ENCODE measurements at places on chromosomes 5 and 9. TPM values are rescaled to one million over a fixed set of nuclear protein-coding genes. Genes with fewer than 3 reads are reported as not detected.

DNA sequence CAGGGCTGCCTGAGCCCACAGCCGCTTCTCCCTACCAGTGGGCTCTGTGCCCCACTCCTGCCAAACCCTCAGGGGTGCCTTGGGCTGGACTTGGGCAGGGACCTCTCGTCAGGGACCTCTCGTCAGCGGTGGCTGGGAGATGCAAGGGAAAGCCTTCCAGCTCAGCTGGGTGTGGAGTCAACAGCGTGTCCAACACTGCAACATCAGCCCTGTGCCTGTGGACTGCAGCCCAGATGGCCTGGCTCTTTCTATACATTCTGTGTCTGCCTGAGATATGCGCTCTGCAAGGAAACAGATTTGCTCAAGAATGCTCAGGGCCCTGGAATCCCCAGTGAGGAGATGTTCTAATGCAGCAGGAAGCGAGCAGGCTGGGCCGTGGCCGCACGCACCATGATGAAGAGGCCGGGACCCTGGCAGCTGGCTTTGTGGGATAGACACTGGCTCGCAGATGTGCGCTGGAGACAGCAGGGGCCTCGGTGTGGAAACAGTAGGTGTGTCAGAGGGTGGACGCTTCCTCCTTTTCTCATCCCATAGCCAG lies 85.0 kb upstream of the COL5A1 start:
- DNase-seq: peak; percentile 48

DNA sequence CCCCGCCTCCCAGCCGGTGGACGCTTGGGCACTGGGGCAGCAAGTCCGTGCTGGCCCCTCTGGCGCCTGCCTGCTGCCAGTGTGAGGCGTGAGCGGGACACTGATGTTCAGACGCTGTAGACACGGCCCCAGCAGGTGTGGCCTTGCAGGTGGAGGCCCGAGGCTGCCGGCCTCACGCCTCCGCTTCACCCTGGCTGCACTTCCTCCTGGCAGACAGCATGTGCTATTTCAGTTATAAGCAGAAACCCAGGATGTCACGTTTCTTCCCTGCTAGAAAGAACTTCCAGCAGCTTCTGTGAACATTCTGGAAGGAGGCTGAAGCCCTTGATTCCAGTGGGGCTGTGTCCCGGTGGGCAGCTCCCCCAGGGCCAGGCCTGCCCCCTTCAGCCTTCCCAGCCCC lies 114.8 kb upstream of the FCN2 start:
- DNase-seq: no peak

LAMC3 gene
- total RNA-seq: 0.03 TPM

- DNase-seq: no peak
Measured at GRCh38 chr5:10502130-10502529, 60.5 kb downstream of the ROPN1L start.

DNA sequence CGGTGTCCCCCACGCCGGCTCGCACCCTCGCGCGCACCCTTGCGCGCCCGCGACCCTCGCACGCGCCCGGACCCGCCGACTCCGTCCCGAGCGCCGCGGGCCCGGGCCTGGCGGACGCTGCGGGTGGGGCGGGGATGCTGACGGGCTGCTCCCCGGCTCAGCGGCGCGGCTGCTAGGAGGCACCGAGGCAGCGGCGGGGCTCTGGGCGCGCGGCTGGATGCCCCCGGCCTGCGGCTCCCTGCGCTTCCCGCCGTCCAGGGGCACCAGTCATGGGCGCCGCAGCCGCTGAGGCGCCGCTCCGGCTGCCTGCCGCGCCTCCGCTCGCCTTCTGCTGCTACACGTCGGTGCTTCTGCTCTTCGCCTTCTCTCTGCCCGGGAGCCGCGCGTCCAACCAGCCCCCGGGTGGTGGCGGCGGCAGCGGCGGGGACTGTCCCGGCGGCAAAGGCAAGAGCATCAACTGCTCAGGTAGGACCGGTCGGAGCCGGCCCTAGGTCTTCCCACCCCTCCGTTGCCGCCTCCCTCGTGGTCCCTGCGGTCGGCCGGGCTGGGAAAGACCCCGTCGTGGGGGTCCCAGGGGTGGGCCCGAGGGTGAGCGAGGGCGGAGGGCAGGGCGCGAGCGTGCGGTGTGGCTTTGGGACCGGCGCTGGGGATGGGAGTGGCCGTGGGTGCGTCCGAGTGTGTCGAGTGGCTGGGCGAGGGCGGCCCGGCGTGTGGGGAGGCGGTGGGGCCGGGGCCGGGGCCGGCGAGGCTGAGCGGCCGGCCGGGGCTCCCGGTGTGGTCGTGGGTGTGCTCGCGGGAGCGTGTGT lies 530 bp downstream of the TMEFF1 start:
- DNase-seq: no peak

- DNase-seq: no peak
Measured at GRCh38 chr9:28866951-28867350, 1293.7 kb upstream of the C9orf72 start.

TLX3 gene
- total RNA-seq: not detected

DNA sequence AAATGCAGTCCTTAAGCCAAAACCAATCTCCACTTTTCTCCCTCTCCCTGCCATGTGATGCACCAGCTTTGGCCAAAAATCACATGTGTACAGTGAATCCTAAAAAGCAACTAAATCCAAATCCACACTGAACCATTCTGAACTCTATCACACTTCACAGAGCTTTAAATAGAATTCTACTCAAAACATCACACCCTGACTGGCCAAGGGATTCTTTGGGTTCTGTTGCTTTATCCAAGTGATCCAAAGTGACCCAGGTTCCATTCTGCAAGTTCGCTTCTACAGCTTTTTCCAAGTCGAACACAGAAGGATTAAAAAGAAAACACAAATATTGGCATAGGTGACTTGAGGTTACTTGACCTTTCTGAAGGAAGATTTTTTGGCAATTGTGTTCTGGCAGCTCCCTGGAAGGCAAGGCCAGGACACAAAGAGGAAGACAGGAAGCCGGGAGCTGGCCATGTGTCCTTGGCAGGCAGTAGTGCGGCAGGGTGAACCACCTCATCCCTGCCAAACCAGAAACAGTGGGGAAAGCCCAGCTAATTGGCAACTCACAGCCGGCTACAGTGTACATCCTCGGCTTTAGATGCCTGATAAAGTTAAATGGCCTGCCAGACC lies 115.0 kb downstream of the NFIB start:
- DNase-seq: peak; percentile 84

STRBP gene
- total RNA-seq: 20.3 TPM

DNA sequence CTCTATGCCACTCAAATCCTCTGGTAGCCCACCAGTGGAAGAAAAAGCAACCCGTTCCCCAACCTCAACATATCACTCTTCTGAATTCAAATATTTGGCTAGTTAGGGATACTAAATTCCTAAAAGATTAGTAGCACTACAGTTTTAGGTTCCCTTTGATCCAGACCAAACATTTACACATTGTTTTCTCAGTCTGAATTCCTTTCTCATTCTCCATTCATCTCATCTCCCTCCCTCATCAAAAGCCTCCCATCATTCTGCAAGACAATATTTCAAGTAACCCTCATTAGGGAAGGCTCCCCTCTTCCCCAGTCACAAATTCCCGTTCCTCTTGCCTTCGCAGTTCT lies 26.3 kb downstream of the ADAM19 start:
- no peak for DNase-seq

ANKRD34B gene
- not detected for total RNA-seq

GRCh38 chr5:103177543-103177942 lies 57.4 kb downstream of the PPIP5K2 start:
- no peak for DNase-seq

- DNase-seq: no peak
Measured at GRCh38 chr5:107365320-107366109, 305.2 kb downstream of the EFNA5 start.

S100Z gene
- not detected for total RNA-seq

GRCh38 chr9:96186591-96187011 lies 115.4 kb downstream of the HSD17B3 start:
- no peak for DNase-seq

- no peak for DNase-seq
Measured at GRCh38 chr9:108467653-108468324, 388.0 kb downstream of the ACTL7B start.

GRCh38 chr5:168471785-168472184 lies 14.5 kb upstream of the RARS1 start:
- DNase-seq: no peak

- DNase-seq: no peak
Measured at GRCh38 chr5:110790673-110791072, 51.9 kb downstream of the SLC25A46 start.

- DNase-seq: no peak
Measured at GRCh38 chr5:39323542-39323941, 40.8 kb downstream of the C9 start.

GRCh38 chr5:133868946-133869518 lies 99.4 kb downstream of the C5orf15 start:
- peak; percentile 85 for DNase-seq

DNA sequence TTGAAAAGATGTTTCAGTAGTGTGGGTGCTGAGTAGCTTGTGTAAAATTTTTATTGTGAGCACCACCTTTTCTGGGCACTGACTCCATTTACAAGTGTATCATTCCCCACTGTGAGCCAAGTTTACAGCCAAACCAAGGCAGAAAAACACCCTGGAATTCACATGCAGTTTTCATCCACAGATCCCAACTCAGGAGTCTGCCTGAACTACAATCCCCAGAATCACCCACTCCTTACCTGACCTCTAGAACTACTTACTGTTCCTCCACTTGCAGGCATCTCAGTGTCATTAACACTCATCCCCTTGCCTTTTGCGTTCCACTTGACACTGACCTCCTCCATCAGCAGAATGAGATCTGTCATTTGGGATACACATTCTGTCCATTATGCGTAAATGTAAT lies 2042.6 kb upstream of the CDH6 start:
- DNase-seq: no peak

DNA sequence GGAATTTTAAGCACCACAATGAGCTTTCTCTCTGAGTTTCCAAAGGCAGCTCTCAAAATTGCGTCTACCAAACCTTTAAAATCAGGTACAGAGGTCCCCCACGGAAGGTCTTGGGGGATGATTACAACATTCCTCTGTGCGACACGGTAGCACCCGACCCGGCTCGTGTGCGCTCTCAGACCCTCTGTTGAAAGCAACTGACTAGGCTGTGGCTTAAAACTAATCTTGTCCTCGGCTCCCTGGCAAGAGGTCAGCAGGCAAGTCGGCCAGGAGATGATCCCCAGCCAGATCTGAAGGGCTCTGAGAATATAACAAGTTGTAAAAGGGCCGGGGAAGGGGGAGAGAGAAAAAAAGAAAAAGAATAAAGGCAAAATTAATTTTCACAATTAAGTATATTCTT lies 92.6 kb upstream of the LMX1B start:
- no peak for DNase-seq

GRCh38 chr9:93203026-93203717 lies 19.2 kb downstream of the WNK2 start:
- peak; percentile 27 for DNase-seq

ZDHHC11 gene
- total RNA-seq: 55.6 TPM

NOXA1 gene
- total RNA-seq: 1.7 TPM

DNA sequence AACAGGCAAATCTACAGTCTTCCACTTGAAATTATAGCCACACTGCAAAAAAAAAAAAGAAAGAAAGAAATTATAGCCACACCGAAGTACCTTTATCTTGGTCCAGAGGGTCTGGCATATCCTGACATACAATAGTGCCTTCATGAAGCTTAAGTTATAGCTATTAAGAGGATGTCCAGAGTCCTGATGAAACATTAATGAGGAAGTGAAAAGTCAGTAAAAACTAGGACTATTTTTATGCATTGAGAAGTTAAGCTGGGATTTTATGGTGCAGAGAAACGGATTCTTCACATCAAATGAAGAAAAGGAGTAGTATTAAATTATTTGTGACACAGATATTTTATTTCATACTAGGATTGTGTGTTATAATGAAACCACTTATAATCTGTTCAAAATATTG lies 123.9 kb downstream of the SV2C start:
- no peak for DNase-seq

FCN2 gene
- total RNA-seq: 0.30 TPM

DNA sequence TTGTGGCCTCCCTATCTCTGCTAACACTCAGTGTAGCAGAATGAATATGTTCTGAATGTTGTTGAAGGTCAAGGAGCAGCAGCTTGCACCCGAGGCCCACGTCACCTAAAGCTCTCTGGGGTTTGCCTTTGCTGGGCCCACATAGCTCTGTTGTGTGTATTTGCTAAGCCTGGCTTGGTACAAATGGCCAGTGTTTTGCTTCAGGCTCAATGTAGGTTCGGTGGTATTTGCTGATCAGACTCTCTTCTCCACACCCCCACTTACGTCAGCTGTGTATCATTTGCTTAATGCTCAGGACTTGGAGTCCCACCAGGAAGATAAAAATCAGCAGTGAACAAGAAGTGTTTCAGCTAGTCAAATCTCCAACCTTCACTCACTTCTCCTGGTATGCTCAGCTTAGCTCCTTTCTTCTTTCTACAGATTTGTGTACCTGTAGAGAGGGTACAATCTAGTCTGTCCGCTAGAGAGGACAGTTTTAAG lies 4.8 kb upstream of the RFESD start:
- no peak for DNase-seq

- no peak for DNase-seq
Measured at GRCh38 chr5:111810112-111810511, 53.1 kb upstream of the NREP start.

RLN2 gene
- total RNA-seq: not detected

DNA sequence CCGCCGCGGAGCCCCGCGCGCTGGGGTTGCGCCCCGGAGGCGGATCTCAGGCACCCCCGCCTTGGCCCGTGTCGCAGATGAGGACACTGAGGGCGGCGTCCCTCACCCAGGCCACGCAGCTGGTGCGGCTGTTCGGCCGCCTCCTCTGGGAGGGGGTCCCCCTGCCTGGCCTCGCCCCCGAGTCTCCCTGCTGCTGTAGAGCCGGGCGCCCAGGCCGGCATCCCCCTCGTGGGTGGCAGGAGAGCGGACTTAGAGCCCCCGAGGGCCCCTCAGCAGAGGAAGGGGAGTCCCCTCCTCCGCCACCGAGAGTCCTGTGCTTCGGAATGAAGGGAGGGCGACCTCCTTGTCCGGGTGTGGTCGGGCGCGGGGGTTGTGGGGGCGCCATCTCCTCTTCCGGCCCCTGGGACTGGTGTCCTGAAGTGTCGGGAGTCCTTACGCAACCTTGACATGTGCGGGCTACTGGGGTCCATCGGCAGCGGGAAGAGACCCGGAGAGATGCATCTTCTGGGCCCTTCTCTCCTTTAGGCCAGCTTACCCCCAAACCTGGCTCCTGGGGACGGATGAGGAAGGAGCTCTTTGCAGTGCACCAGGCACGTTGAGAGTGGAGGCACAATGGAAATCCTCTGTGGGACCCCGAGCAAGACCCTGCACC lies 11.7 kb upstream of the EXOSC2 start:
- no peak for DNase-seq

- DNase-seq: no peak
Measured at GRCh38 chr5:149616727-149617285, 35.5 kb downstream of the ARHGEF37 start.

DNA sequence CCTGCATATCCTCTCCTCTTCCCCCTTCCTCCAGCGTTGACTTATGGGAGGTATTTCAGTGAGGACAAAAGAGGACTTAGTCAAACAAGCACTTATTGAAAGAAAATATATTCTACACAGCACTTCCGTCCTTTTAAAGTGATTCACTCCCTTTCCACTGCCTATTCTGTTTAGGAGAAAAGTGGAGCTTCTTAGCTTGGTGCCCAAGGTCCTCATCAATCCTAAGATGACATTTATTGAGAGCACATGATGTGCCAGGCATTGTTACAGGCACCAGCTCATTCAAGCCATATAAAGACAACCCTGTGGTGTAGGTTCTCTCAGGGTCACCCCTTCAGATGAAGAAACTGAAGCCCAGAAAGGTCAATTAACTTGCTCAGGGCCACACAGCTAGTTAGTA lies 95.9 kb downstream of the KCNIP1 start:
- DNase-seq: no peak

GRCh38 chr9:108271236-108271635 lies 584.5 kb downstream of the ACTL7B start:
- DNase-seq: no peak

- no peak for DNase-seq
Measured at GRCh38 chr5:15694696-15695214, 194.8 kb downstream of the FBXL7 start.

Measured in Right ventricle myocardium superior (tissue), 1 donor.